CD4-positive, alpha-beta T cell treated with Interleukin-6 at 100 ng/mL for 8 hours (primary cell): ENCODE measurements at places on chromosomes 3 and 15.

GRCh38 chr3:43094381-43094780 is 11.5 kb downstream of the POMGNT2 start:
- no peak for DNase-seq

- no peak for DNase-seq
These were observed 13.2 kb downstream of the PFN2 start for GRCh38 chr3:149957361-149958125.

DNA sequence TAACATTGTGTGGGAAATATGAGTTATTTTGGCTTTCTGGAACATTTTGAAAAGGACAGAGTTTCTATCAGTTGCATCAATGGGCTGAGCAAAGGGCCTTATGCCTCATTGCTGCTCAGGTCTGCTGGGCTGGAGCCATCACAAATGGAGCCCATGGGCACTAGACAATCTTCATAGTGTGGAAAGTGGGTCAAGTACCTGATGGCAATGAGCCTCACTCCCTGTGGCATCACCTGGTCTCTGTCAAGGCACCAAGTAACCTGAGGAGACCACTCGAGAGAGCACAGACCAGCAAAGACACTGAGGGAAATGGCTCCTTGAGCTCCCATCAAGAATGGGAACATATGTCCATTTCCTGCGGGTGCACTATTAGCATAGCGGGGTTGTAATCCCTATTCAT is 96.7 kb upstream of the PPP2R3A start:
- DNase-seq, result no peak

DNA sequence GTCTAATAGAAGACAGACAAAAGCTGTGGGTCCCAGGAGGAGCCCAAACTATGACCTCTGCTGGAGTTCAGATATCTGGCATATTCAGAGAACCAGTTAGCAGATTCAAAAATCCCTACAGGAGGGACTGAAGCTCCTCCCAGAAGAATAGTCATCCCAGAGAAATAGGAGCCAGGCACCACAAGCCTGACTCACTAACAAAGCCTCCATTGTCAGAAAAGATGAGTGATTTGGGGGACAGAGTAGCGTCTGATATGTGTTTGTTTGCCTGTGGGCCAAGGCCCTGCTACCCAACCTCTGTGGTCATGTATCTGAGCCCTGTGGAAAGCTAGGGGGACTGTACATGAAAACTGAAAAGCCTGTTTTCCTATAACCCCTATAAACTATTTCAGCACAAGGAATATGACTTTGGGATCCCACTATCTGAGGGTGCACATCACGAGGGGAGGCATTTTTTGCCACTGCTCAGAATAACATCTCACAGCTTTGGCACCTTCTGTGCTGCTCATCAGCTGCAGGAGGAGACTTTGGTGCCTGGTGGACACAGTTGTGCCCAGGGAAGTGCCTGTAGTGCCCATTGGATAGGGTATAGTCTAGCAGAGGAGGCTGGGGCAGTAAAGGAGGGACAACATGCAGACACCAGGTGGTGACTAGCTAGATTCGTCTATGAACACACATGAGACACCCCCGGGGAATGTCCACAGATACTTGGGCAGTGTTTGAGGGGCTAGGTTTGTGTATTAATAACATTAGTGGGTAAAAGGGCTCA is 9.7 kb upstream of the LARP6 start:
- DNase-seq, result no peak

DNA sequence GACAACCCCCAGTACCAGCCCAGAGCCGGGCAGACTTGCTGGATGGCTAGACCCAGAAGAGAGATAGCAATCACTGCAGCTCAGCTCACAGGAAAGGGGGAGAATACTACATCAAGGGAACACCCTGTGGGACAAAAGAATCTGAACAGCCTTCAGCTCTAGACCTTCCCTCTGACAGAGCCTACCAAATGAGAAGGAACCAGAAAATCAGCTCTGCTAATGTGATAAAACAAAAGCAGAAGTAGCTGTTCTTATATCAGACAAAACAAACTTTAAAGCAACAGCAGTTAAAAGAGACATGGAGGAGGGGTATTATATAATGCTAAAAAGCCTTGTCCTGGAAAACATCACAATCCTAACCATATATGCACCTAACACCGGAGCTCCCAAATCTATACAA is 283.3 kb downstream of the KLF13 start:
- DNase-seq, result no peak

DNA sequence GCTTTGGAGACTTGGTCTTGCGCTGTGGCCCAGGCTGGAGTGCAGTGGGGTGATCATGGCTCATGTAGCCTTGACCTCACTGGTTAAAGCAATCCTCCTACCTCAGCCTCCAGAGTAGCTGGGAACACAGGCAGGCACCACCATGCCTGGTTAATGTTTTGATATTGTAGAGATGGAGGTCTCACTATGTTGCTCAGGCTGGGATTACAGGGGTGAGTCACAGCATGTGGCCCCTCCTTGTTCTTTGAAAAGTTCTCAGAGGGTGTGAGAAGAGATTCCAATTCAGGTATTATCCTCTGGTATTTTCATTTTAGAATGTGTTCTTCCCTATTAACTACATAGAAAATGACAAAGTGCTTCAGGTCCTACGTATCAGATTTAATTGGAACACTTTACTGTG is 51.9 kb upstream of the RPL32 start:
- DNase-seq, result no peak

- DNase-seq, result no peak
These were observed 157.0 kb downstream of the CHST2 start for GRCh38 chr3:143276592-143276991.

GRCh38 chr3:80408030-80408721 is 640.4 kb upstream of the ROBO1 start:
- DNase-seq, result no peak

DNA sequence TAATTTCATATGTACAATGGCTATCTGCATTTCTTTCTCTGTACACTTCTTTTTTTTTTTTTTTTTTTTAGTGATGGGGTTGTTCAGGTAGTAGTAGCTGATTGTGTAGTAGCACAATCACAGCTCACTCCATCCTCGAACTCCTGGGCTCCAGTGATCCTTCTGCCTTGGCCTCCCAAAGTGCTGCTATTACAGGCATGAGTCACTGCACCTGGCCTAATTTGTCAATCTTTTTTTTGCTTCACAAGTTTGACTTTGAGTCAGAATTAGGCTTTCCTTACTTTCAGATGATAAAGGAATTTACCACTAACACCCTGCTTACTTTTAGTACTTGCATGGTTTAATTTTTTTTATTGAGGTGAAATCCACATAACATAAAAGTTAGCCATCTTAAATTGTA is 28.0 kb downstream of the MAP1A start:
- no peak for DNase-seq

DNA sequence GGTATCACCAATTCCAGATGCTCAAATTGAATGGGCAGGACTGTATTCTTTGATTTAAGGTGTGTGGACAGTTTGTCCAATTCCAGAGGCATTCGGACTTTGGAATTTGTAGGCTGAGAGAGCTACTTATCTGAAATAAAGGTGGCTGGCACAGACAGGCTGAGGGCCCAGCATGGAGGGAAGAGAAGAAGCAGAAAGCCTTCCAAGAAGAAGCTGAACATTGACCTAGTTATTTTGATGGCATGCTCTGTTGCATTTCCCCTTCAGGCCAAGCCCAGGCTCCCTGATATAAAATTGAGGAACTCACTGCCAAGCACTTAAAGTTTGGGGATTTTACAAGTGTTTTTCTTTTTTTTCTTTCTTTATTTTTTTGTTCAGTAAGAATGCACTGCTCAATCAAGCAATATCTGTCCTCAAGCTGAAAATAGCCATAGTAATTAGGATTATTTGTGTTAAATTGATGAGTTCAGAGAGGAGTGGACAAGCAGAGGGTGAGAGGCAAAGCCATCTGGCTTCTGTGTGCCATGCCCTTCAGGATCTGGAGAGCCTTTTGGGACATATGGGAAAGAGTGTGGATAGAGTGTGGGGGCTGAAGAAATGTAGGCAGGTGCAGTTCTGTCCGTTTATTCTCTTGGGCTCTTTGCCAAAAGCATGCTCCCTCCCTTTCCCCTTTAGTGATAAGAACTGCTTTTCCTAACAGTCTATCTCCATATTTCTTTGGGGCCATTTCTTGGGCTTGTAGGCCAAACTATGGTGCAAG is 148.9 kb downstream of the OXSM start:
- DNase-seq, result no peak

GRCh38 chr3:192373032-192373431 is 354.3 kb downstream of the FGF12 start:
- no peak for DNase-seq

DNA sequence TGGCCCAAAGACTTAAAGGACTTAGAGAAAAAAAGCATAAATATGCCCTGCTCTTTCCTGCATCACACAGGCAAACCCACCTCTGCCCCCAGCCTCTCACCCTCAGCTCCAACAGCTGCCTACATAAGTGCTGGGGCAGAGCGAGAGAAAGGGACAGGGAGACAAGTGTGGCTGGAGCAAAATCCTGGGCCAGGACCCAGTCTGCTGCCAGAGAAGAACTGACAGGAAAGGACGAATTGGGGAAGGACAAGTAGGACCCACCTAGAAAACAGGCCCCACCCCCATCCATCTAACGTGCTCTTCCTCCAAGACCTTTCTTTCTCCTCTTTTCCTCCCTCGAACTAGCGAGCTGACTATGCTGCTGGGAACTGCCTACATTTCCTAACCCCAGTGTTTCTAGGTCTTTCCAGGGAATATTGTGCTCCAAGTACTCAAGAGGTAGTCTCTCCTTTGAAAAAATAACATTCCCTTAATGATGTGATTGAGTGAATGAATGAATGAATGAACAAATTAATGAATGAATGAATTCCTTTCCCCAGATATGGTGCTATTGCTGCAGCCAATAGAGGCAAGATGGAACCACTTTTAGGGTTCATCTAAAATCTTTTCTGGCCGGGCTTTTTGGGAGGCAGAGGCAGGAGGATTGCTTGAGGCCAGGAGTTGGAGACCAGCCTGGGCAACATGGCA is 18.4 kb downstream of the IGDCC4 start:
- no peak for DNase-seq

GRCh38 chr3:117735481-117736101 is 1026.0 kb downstream of the TUSC7 start:
- DNase-seq, result no peak

GRCh38 chr3:113844622-113845222 is 6.1 kb downstream of the GRAMD1C start:
- peak; percentile 14 for DNase-seq

DNA sequence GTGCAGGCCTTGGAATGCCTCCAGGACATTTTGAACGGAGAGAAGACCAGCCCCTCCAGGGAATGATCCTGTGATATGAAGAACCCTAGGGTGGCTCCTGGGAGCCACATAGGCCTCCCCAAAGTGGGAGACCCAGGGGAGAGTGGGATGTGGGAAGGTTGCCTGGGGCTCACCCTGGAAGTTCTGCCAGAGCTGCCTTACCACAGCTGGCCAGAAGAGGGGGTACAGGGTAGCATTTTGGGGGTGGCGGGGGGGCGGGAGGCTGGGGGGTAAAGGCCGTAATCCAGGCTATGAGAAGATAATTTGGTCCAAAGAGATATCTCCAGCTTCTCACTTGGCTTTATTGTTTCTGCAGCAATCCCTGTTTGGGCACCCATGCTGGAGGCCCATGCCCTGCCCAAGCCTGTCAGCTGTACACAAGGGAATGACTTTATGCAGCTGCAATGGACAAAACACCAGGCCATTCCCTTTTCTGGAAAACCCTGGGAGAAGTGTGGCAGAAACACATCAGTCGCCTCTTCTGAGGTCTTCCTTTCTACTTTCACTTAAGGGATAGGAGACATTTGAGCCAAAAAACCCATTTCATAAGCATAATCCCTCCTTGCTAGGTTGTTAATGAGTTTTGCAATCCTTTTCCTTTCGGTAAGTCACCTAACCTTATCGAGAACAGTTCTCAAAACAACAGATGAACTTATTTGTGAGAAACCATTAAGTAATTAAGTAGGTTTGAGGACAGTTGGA is 11.0 kb upstream of the MUSTN1 start:
- no peak for DNase-seq

DNA sequence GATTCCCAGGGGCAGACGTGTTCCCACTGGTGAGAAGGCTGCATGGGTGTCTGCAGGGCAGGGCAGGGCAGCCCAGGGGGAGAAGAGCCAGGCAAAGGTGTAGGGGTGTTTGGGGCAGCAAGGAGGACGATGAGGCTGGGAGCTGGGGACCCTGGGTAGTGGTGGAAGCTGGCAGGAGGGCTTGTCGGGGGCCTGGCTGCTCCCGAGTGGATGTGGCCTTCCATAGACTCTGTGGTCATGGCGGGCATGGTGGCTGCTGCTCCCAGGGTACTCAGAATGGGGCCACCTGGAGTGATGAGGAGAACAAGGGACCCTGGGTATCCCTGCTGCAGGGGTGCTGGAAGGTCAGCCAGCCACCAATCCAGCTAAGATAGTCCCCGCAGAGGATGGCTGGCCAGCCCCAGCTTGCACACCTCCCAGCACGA is 107.5 kb downstream of the WNT7A start:
- DNase-seq, result no peak

DNA sequence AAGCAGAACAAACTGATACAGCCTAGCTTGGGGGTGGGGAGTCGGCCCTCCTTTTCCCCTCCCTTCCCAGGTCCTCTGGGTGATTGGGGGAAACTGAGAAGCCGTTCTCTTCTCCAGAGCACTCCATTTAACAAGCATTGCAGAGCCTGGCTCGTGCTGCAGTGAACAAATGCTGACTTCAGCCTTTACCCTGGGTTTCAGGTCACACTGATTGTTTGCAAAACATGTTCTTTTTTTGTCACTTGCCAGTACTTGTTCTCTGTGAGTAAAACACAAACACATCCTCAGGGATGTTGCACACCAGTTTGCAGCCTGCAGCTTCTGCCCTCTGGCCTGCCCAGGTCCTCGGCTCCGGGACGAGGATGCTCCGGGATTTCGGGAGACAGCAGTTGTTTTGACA is 132.8 kb downstream of the PGPEP1L start:
- DNase-seq, result no peak

DNA sequence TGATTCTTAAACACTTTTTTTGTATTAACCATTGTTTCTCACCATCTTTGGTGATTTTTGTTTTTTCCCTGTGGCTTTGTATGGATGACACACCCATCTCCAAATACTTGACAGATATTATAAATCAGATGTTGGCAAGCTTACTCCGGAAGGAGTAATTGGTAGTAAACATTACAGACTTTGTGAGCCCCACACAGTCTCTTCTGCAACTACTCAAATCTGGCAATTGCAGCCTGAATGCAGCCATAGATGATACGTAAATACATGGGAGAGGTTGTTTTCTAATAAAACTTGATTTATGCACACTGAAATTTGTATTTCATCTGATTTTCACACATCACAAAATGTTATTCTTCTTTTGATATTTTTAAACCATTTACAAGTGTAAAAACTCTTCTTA is 331.5 kb downstream of the ARPP21 start:
- DNase-seq, result no peak

DNA sequence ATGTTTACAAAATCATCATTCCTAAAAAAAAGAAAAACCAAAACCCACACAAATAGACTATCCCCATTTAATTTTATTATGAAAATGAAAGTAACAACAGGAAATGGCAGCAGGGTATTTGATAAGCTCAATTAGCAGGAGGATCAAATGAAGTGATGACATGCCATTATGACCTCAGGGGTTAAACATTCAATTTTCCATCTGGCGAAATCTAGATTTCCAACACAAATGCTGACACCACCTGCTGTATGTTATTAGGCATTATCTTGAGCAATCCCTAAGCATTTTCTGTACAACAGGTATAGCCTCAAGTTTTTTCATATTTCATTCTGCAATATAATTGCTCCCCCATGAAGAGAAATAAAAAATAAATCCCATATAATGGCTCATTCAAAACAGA is 57.1 kb downstream of the SHQ1 start:
- no peak for DNase-seq
